Activated T-helper 1 cell treated with anti-CD3 and anti-CD28 coated beads, Interleukin-12 subunit alpha, Interleukin-12 subunit beta, Interleukin-2, Interleukin-4 antibody, amounts not matched to agents 30 ng/mL and 10 ng/mL and 1 ng/mL, durations not matched to agents 14 hours and 24 hours and 36 hours (primary cell): ENCODE measurements at places on chromosomes 13 and 19.

DNA sequence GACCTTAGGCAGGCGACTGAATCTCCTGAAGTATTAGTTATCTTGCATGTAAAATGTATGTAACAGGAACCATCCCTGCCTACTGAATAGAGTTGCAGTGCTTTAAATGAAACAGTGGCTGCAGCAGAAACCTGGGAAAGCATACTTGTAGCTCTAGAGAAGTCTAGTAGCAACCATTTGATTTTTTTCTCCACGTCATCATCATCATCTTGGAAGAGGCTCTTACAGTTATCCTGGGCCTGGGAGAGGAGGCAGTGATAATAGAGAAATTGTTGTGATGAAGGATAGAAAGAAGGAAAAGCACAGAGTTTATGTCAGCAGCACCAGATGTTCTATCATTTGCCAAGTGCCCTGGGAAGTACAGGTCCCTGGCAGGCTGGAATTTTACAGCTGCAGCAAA lies 377.6 kb downstream of the ITGBL1 start:
- DNase-seq, result no peak

- no peak for DNase-seq
Observed at GRCh38 chr13:108667205-108667604, 37.8 kb downstream of the MYO16 start.

DNA sequence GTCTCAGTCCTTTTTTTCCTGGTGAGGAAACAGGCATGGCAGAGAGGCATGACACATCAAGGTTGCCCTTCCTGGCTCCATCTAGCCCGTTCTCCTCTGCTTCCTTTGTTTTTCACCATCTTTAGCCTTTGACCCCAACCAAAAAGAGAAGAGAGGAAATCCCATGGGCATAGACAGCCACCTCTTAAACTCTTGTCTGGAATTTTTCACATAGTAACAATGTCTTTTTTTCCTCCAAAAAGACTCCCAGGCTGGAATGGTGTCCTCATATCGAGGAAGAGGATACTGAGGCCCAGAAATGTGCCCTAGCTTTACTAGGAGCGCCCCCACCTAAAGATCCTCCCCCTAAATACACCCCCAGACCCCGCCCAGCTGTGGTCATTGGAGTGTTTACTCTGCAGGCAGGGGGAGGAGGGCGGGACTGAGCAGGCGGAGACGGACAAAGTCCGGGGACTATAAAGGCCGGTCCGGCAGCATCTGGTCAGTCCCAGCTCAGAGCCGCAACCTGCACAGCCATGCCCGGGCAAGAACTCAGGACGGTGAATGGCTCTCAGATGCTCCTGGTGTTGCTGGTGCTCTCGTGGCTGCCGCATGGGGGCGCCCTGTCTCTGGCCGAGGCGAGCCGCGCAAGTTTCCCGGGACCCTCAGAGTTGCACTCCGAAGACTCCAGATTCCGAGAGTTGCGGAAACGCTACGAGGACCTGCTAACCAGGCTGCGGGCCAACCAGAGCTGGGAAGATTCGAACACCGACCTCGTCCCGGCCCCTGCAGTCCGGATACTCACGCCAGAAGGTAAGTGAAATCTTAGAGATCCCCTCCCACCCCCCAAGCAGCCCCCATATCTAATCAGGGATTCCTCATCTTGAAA lies at the start of gene GDF15:
Gene GDF15, plus strand, starts transcription at position 484 of the 868 bp plus-strand sequence. Its CDS starts 32 bp downstream, at position 516.
- no peak for DNase-seq

GRCh38 chr13:97515643-97516042 lies 81.7 kb downstream of the RAP2A start:
- DNase-seq, result no peak

GRCh38 chr13:42820451-42820850 lies 39.1 kb downstream of the FAM216B start:
- DNase-seq, result no peak

- no peak for DNase-seq
Observed at GRCh38 chr13:42149136-42149535, 100.7 kb downstream of the DGKH start.

GRCh38 chr13:113096745-113097305 lies 8.8 kb upstream of the F7 start:
- no peak for DNase-seq

GRCh38 chr13:97141564-97142005 lies 80.5 kb upstream of the MBNL2 start:
- DNase-seq, result no peak
